NCI-H2029 treated with DMSO at 0.1 percent for 48 hours (cell line): ENCODE measurements at places on chromosomes 7 and 10.

DNA sequence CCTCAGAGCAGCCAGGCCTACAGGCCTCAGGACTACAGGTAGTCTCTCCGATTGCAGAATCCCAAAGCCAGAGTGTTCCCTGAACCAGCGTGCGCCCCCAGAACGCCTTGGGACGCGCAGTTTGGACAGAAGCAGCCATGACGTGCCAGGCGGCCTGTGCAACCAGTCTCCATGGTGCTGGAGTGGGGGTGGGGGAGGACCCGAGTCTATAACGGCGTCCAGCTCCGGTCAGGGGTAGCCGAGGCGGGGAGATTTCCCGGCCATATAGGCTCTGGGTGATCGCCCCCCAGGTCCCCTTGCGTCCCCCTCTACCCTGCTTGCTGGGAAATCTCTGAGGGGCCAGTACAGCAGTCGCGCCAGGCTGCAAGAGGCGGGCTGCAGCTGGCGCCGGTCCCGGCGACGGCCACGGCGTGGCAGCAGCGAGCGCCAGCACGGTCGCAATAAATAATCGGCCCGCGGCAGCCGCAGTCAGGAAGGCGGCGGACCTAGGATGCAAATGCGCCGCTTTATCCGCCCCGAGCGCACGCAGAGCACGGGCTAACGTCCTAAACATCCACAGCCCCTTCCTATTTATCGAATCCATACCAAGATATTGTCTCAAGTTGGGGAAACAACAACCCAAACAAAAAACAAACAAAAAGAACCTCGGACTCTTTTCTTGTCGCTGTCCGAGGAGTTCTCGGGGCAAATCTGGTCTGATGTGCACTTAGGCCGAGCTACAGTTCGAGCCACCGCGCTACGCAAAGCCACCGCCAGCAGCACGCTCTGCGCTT lies 1.6 kb downstream of the HOXA3 start:
- DNase-seq = no peak

DNA sequence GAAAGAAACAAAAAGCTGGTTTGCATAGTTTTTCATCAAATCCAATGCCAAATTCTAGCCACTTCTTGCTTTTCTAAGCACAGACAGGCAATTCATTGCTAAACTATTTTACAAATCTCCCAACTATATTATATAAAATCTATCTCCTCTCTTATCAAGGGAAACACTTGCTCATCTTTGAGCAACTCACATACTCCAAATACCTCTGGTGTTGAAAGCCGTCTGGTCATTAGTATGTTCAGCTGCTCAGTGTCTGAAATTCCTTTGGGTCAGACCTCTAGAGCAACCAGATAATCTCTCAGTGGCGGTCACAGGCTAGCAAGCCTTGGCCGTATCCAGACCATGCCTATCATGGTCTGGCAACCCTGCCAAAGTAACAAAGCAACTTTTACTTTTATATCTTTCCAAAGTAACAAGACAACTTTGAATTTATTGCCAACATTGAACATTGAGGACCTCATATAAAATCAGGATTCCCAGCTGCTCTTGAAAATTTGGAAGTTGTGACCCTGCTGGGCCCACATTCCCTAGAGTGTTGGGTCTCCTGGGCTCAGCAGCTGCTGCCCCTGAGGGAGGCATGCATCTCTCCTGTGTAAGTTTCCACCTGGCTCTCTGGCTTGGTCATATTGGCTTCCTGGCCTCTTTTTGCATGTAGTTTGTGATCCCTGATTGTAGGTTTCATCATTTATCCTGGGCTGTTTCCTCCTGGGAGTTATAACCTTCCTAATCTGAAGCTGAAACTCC lies 56.8 kb upstream of the LANCL2 start:
- no peak for DNase-seq

DNA sequence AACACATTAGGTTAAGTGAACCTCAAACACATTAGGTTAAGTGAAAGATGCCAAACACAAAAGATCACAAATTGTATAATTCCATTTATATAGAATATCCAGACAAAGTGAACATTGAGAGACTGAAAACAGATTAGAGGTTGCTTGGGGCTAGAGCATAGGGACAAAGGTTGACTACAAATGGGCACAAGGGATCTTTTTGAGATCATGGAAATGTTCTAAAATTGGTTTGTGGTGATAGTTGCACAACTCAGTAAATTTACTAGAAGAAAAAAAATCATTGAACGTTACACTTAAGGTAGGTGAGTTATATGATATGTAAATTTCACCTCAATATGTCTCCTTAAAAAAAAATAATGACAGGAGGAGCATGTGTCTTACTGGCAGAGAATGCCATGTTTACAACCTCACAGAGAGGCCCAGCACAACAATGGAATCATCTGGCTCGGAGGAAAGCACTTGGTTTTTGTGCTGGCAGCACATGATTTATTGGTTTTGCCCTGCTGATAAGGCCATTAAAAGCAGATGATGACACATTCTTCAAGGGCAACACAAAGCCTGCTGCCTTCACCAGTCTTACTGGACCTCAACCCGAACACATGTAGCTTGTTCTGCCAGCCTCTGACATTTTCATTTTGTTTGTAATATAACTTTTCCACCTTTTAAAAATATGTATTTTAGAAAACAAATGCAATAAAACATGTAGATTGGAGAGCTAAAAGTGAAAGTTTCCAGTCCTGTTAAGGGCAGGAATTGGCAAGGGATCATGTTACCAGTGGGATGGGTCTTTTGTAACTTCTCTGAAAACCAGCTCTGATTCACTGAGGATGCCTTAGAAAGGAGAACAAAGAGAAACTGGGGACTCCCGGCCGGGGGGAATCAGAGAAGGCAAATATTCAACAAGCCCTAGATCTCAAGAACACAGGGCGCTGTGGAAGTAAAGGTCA lies 11.9 kb upstream of the LMOD2 start:
- peak; percentile 51 for DNase-seq

DNA sequence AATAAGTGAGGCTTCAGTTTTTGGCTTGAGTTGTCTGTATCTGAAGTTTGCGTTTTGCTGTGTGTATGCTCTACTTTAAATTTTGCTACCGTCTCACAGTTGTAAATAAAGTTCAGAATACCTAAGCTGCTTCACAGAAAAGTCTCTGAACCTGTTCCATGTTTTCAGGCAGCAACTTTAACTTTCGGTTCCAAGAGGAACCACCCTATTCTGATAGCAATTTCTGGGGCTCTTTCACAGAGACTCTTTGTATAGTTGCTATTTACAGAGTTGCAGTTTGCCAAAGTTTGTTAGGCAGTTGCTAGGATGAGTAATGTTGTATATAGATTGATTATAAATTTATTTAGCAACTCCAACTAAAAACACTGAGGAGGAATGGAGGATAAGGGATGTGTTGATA lies 5.7 kb downstream of the FAM221A start:
- DNase-seq = no peak

DNA sequence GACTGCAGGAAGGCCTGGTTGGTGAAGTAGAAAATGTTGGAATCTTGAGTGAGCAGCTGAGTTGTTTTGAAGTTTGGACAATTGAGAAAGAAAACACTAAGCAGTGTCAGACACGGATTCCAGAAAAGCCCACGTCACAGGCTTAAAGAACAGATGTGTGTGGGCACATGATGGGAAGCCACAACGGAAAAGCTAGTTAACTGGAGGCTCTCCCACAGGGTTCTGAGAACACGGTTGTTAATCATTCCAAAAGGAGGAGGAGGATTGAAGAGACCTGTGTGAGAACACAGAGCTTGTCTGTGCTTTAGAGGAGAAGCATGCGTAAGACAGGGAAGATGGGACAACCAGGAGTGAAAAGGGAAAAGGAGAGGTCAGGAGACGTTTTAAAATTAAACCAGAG lies 42.6 kb downstream of the SHH start:
- no peak for DNase-seq

DNA sequence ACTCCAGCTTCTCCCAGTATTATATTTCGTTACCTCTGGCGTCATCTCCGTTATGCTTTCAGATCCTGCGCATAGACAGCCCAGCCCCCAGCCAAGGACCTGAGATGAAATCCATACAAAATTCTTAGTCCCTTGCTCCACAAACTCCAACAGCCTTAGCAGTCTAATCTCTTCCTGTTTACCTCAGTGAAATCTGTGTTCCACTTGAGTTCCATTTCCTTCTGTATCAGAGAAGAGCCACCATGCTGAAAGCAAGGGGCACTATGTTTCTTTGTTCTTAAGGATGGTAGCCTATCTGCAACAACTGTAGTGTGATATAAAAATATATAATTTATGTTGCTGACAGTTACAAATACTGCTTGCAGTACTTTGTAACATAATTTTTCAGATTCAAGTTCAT lies 59.8 kb downstream of the PTEN start:
- DNase-seq = no peak

GRCh38 chr10:54559498-54559897 lies 241.5 kb downstream of the PCDH15 start:
- no peak for DNase-seq

DNA sequence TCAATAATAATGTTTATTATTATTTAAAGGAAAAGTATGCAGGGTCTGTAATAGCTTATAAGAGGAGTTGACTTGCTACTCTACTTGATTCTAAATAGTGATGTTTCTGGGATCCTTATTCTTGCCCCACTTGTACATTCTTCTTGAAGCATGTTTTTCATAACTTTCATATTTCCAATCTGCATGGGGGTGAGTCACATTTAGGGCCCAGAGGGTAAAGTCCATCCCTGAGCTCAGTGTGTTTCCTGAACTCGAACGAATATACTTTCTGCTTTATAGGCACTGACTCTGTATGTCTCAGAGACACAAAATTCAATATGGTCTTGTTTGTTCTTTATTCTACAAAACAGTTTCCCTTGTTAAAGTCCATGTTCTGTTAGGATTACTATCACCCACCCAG lies 61.0 kb upstream of the SMIM30 start:
- no peak for DNase-seq

DNA sequence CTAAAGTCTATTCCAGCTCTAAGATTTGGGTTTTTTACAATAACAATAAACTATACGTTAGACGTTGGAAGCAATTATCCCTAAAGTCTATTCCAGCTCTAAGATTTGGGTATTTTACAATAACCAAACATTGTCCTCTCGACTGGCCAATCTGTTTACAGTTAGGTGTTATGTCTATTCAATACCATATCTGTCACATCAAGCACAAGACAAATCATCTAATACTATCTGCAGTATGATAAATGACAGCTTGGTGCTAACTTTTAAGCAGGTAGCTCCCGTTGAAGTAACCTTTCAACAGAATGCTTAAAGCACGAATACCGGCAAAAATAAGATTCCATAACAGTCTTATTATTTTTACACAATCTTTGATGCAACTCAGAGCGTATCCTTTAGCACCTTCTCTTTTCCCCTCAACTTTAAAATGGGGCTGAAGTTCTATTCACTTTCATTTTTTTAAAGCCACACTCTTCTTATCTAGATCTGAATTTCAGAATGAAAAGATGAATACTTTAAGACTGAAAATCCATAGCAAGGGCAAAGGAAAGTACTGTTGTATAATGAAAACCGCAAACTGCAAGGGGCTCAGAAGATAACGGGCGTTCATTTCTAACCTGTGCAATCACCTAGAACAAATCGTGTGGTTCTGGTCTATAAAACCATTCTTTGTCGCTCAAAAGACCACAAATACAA lies 925 bp downstream of the H2AZ2 start:
- DNase-seq = no peak
